ENCODE measurements at places on chromosomes 7 and 10.

GRCh38 chr10:2476812-2477553, 590.4 kb upstream of the PFKP start:
- DNase-seq, result no peak

DNA sequence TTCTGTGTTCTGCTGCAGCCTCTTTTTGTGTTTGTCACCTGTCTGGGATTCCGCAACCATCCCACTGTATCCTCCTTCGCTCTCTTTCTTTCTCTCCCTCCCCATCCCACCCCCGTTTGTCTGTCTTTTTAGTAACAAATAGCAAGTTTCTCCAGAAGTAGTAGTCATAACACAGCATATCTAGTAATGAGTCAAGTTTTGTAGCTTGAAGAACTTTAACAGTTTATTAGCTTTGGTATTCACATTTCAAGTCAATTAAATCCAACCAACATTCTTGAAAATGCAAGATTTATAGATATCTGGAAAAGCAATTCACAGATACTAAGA, 154.1 kb upstream of the MTPN start:
- no peak for DNase-seq

DNA sequence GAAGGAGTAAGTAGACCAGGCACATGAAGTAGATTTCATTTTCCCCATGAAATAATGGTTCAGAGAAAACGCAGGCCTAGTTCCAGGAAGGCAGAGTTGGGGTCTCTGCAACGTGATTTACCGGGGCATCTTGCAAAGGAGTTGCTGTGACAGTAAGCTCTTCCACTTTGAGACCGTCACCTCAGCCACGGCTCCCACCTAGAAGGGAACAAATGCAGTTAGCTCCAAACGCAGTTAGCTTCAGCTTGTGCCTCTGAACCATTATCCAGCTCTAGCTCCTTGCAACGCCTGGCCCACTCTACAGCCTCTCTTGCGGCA, 7.0 kb upstream of the MYO1G start:
- DNase-seq, result no peak

DNA sequence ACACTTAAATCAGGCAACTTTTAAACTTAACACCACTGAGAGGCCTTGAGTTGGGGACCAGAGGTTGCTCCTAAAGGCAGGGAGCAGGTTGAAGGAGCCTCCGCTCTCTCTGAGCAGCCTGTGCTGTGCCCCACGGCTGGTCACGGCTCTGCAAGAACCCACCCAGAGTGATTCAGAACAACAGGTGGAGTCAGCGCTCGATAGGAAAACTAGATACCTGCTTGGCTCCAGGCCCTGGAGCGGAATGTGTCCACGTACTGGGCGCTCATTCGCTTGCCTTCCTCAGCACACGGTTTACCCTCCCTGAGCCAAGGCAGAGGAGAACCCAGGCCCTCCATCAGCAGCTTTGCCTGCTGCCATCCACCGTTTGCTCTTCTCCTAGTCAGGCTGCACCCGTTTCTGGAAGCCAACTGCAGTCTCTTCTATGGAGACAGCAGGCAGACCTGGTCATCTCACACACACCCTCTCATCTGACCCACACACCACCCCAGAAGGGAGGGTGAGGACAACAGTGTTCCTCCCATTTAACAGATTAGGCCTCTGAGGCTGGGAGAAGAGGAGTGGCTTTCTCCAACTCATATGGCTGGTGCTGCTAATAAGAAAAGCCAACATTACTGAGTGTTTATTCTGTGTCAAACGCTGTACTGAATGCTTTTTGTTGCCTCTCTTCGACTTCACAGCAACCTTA, 37.6 kb upstream of the PDCD4 start:
- DNase-seq, result peak; percentile 60

DNA sequence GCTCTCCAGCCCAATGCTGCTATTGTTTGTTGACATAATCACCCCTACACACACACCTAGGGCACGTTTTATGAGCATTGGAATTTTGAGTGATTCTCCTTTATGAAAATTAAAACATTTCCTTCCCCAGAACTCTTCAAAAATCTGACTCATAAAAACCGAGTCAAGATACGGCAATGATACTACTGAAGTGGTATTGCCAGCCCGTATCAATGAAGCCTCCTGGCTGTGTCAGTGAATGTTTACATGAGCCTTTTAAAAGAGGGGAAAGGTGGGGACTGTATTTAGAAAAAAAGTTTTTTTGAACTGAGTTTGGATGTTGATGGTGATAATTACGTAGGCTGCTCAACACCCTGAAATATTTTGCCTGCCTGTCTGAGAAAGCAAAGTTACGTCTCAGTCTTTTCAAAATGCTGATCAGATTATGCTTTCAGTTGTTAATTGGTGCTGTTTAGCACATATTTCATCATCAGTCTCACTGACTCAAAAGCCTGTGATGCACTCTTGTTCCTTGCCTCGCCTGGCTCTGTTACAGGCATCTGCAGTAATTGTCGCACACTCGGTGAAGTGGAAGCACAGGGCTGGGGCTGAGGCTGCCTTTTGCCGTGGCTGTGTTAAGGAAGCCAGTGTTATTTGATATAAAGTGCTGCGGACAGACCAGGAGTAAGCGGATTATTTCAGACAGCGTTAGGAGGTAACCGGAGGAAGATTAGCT, 157.4 kb upstream of the TCF7L2 start:
- peak; percentile 87 for DNase-seq

DNA sequence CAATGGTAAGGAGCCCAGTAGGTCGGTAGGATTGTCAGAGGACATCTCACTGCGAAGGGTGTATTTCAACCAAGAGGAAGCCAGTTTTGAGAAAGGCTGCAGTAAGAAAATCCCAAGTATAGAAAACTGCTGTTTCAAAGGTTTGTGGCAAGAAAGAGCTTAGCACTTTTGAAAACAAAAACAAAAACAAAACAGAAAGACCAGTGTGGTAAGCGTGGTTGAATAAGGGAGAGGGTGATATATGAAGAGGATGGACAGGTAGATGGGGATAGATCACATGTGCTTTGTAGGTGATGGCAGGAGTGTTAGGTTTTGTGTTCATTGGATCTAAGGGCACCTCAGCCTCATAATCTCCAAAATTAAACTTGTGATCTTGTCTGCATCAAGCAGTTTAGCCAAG, 141.6 kb upstream of the WNT16 start:
- no peak for DNase-seq

DNA sequence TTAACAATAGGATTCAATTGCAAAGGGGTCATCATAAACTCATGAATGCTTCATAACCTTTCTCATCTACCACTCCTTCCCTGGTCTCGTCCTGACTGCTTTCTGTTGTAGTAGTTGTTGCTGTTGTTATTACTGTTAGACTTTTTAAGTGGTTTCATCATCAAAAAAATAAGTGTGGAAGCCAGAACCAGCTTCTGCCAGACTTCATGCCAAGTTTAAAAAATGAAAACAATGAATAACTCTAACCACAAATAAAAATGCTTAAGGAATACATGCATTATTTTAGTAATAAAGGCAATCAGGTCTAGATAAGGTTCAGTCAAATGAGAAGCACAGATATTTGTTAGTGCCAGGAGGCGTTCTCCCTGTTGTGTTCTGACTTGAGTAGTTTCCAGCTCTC, 85.4 kb downstream of the PCLO start:
- DNase-seq, result no peak

DNA sequence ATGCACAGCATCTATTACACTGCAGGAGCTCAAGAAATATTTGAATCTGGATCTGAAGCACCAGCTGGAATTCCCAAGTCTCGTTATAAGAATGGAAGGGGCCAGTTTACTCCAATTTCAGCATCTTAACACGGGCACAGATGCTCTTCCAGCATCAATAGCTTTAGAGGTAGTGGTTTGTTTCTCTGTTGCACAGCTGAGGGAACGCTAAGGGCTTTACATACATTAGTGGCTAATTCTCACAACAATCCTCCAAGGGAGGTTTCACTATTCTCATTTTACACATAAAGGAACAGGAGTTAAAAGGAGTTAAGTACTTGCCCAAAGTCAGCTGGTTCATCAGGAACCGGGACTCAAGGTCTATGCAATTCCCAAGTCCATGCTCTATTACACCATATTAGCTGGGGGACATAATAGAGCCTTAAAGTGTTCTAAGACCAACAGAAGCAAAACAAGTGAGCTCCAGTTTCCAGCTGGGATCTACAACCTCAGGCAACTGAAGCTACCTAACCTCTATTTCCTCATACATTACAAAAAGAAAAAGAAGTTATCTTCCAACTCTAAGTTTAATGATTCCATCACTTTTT, 9.9 kb downstream of the XPNPEP1 start:
- no peak for DNase-seq

GRCh38 chr10:85900487-85900886, 466.1 kb downstream of the GRID1 start:
- peak; percentile 74 for DNase-seq

DNA sequence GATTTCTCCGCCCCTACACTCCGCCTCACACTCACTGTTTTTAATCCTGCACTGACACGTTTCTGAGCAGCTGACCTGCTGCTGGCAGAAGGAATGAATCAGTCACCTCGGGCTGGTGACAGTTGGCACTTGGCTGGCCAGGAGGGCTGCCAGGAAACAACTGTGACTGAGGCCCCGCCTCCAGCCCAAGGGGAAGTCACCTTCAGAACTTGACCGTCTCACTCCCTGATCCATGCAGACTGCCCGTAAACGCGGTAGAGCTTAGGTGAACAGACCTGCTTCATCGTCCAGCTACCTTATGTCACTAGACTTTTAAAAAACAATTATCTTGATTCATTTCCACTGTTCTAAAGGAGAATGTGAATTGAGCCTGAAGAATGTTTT, 107.5 kb downstream of the DOCK1 start:
- peak; percentile 70 for DNase-seq

- DNase-seq, result no peak
These were observed 460.1 kb downstream of the MAGI2 start for GRCh38 chr7:78993341-78993740.

GRCh38 chr7:114141415-114141814, 222.6 kb upstream of the PPP1R3A start:
- DNase-seq, result no peak

DNA sequence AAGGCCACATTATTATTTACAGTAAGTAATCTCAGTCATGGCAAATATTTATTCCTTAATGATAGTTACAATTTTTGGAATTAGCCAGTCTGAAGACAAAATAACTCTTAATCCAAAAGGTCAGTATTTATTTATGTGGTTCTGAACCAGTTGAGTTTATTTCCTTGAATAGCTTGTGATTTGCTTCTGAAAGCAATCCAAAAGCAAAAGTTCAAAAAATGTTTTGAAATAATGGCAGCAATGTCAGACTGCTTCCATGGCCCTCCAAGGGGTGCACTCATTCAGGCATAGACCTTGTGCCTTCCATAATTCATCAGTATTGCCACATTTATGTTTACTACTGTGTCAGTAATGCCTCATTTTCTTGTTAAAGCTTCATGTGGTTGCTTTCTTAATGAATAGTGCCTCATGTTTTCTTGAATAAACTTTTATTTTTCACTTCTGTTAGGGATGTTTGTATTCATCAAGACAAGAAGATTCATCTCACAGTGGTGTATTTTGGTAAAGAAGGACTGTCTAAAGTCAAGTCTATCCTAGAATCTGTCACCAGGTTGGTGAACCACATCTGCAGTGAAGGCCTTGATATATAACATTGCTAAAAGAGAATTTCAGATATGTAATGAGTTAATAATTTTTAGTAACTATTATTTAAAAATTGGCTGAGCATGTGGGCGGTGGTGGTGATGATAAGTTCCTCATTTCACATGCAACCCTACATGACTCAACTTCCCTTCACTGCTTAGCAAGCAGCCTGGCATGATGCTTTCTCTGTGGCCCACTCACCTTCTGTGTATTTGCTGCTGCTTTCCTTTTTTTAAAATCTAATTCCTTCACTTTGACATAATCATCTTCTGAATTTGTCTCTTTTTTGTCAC, 22.0 kb downstream of the CSGALNACT2 start:
- no peak for DNase-seq

DNA sequence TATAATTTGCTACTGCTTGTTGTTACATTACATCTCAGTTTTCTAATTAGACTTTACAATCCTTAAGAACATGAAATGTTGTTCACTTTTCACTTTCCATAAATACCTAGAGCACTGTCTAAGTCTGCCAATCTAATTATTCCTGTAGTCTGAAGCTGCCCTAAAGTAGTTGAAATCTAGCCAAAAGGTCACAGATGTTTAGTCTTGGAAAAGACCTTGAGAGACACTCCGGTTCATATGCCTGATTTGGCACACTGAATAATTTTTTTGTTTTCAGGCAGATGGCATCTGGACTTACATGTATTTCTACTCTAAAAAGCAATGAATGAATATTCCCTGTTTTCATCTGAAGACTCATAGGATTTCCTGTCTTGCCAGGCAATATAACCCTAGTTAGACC, 359.1 kb downstream of the ANKRD7 start:
- peak; percentile 16 for DNase-seq

- DNase-seq, result no peak
These were observed 27.0 kb upstream of the PODXL start for GRCh38 chr7:131583430-131583829.

DNA sequence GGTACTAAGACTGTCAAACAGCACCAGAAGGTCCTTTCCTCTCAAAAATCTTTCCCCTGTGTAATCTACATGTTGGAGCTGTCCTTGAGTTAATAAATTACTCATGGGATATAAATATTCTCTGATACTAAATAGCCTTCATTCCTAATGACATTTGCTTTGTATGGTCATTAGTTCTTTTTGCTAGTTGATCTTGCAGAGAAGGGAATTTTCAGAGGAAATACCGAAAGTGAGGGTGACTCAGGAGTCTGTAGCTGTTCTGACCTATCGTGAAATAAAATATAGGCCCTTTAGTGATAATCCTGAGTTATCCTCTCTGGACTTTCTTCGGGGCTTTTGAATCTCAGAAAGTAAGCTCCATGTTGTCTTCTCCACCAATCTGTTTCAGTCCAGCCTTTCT, 19.4 kb upstream of the CLDN12 start:
- no peak for DNase-seq

- no peak for DNase-seq
These were observed 22.7 kb downstream of the EXOC4 start for GRCh38 chr7:133275446-133276095.

GRCh38 chr7:126150278-126150958, 1102.3 kb downstream of the GRM8 start:
- no peak for DNase-seq

- peak; percentile 25 for DNase-seq
These were observed 45.8 kb upstream of the PLEKHA1 start for GRCh38 chr10:122328676-122329075.

All from muscle of leg (tissue), 16 donors.